Activated naive CD8-positive, alpha-beta T cell treated with anti-CD3 and anti-CD28 coated beads, Interleukin-2, amount 10 ng/mL, durations not matched to agents 7 days and 5 days (primary cell): ENCODE measurements at places on chromosomes 1 and 21. TPM values are rescaled to one million over a fixed set of nuclear protein-coding genes. Genes with fewer than 3 reads are reported as not detected.

Gene LCK
- total RNA-seq = 460 TPM

DNA sequence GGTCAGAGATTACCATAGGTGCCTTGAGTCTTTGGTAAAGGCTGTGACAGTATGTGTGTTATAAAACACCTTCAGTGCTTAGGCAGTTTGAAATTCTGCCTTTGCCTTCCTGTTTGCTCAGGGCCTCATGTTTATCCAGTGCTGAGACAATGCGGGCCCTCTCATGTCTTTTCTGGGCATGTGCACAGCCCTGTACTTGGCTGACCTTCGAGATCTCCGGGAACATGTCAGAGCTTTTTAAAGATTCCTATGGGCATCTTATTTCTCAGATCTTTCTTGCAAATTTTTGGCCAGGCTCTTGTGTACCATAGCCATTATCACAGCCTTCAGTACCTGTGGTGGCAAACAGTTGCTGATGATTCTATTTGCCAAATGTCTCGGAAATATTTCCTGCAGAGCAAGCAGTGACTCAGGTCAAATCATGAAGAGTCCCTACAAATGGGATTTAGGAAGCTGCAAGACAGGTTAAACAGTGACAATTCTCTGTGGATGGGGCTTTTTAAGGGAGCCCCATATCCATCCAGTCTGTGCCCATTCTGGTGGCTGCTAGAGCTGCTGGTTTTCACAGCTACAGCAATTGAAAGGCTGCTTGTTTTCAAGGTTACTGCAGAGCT is 42.1 kb downstream of the HOOK1 start:
- DNase-seq = no peak

Gene VHLL
- total RNA-seq = not detected

DNA sequence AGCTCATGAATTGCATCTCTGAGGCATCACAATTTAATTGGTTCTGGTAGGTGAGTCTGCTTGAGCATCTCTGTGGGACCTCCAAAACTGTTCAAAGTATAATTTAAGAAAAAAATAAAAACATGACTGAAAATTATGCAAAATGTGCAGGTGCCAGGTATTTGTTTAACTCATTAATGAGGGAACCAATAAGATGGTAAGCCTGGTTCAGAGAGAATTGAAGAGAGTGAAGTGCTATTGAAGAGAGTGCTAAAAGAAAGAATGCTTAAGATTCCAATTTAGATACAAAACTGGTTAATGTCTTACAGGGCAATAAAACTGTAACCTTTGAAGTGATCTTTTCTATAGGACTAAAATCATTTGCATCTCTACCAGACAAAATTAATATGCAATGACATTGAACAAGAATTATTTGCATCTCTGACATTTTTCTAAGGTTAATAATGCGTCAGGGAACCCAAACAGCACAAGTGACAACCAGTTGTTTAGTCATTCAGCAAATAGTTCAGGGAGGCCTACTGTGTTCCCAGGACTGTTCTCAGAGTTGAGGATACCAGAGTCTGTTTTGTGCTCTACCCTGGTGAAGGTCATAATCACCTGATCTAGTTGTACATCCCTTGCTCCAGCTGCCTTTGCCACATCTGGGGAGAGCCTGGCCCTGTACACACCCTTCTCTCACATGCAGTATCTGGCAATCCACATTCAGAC is 183.5 kb downstream of the PATJ start:
- no peak for DNase-seq

Gene ZBTB8OS
- 57.7 TPM for total RNA-seq

- no peak for DNase-seq
These were observed 45.5 kb downstream of the GNG12 start for GRCh38 chr1:67787746-67788145.

DNA sequence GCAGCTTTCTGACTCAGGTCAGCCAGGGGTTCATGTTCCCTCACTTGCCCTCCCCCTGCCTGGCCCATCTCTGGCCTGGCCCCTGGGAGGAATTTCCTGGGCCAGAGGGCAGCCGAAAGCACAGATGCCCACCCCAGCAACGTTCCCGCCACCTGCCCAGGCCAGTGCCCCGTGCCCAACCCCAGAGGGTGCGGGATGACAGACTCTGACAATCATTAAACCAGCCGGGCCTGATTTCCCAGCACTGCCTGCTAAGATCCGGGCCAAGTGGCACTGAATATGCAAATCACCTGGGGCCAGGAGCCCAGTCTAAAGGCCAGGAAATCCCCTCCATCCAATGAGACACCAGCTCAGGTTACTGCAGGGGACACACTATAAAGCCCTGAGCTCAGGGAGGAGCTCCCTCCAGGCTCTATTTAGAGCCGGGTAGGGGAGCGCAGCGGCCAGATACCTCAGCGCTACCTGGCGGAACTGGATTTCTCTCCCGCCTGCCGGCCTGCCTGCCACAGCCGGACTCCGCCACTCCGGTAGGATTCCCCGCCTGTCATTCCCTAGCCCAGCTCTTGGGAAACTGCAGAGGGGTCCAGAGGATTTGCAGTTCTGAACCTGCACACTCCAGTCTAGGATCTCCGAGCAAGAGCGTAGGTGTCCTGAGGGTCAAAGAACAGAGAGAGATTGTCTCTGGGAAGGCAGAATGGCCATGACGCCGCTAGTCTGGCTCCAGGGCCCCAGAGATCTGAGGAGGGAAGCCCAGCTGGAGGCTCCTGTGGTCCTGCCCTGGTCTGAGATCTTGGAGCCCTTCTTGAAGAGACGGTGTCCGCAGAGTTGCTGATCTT is at the start of gene ELF3:
ELF3 (plus strand) TSS at position 408 of the 836 bp plus-strand sequence. CDS start 550 bp downstream, outside the sequence.
- DNase-seq = no peak

DNA sequence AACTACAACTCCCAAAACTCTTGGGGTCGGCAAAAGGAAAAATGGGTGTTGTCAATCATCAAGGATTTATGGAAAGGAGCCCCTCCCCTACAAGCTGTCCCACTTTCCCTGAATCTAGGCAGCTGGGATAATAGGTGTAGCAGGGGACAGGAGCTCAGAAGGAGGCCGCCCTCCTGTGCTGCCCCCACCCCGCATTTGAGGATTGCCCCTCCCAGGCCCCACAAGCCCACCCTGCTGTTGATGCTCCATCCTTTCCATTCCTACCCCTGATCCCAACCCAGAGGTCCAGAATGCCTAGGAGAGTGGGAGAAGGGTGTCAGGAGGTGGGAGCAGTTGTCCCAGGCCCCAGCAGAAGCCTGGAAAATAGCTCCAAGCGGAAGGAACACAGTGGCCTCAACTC is 1.9 kb upstream of the MRPL24 start:
- DNase-seq = no peak

Gene BECN2
- total RNA-seq = not detected

DNA sequence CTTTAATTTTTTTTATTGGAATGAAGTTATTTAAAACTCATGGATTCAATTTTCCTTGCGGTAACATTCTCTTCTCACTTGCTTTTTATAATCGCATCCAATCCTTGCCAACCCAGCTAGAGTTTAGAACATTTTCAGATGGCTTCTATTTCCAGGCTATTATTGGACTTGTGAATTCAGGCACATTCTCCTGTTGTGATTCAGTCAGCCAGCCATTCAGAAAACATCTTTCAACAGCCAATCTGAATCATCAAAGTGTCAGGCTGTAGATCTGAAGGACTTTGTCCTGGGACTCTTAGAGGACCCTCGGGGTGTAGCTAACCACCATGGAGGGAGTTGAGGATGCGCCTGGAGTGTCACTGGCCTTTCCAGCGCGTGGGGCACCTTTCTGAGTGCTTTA is 92.4 kb downstream of the PRDM2 start:
- no peak for DNase-seq

GRCh38 chr1:244839656-244840055 is 4.2 kb downstream of the COX20 start:
- DNase-seq = no peak

DNA sequence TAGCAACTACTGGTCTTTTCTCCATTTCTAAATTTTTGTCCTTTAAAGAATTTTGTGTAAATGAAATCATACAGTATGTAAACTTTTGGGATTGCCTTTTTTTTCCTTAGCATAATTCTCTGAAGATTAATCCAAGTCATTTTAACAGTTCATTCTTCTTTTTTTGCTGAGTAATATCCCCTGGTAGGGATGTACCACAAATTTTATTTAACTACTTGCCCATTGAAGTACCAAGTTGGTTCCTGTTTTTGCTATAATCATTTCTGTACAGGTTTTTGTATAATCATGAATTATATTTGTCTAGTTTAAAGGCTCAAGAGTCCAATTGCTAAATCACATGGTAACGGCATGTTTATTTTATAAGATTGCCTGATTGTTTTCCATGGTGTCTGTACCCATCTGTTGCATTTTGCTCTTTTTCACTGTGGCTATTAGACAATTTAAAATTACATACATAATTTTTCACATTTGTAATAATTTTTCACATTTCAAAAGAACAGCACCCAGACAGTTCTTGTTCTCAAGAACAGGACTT is 891.1 kb downstream of the USP25 start:
- DNase-seq = no peak

Gene PLEKHN1
- 3.0 TPM for total RNA-seq

GRCh38 chr21:36710729-36711048 is 11.8 kb downstream of the SIM2 start:
- no peak for DNase-seq
